ENCODE measurements at places on chromosomes 13 and 19.
A peak's percentile ranks its signal among the peaks of the same experiment; 100 is the strongest.

- no peak for DNase-seq
Measured at GRCh38 chr19:53849237-53849676, 18.4 kb upstream of the MYADM start.

- DNase-seq, result no peak
Measured at GRCh38 chr13:83220241-83220640, 662.0 kb downstream of the SLITRK1 start.

DNA sequence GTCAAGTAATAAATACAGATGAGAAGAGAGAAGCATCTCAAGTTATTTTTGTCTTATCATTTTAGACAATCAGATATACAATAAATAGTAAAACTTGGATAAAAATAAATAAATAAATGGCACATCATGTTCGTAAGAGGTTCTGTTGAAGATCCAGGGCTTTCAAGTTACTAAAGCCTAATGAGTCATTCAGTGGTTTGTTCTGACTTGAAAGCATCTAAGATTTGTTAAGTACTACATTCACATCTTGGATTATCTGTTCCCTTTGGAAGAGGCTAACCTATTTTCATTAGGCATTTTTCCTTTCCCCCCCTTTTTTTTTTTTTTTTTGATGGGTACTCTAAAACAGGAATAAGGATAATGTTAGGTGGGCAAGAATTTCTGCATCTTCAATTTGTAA is 429.3 kb downstream of the PCDH20 start:
- no peak for DNase-seq

GRCh38 chr13:77514336-77514726 is 21.2 kb upstream of the SCEL start:
- no peak for DNase-seq

- peak; percentile 91 for DNase-seq
Measured at GRCh38 chr19:46753420-46754155, 7.3 kb upstream of the STRN4 start.

DNA sequence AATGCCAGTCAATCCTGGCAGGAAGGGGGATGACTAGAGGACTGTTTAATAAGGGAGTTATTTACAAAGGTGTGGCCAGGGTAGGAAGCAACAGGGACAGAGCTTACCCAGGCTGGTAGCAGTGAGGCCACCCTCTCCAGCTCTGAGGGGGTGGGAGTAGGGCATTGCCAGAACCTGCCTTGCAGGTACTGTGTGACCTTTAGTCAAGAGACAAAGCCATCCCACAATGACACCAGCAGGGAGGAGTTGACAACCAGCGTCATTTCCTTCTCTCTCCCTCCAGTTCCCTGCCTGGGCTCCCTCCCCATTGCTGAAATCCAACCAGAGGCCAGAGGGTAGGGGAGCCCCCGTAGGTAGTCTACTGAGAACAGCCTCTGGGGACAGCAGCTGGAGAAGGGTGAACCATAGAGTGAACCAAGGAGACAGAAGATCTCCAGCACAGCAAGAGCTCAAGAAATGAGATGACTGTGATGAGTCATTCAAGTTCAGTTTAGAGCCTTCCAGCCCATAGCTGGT is 33.3 kb upstream of the SPATA13 start:
- DNase-seq, result no peak

GRCh38 chr19:8332976-8333766 is 9.9 kb downstream of the KANK3 start:
- DNase-seq, result no peak

DNA sequence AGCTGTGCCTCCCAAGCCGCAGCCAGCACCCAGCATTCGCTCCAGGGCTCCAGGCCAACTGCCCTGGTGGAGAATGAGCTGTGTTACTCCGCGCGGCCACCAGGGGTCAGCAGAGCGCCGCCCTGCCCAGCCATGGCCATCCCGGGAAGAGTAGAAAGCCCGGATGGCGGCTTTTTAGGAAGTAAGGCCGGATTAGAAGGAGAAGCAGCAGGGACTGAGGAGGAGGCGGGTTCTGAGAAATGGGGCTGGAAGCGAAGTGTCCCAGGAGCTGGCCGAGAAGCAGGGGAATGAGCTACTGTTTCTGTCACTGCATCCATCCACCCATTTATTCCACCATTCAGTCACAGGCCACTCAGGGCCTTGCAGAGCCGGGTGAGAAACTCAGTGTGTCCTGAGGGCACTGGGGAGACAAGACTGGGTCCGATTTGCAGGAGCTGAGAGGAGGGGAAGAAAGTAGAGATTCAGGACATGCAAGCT is 6.6 kb upstream of the NPAS1 start:
- peak; percentile 57 for DNase-seq

GRCh38 chr13:57583529-57583928 is 48.0 kb upstream of the PCDH17 start:
- DNase-seq, result no peak

GRCh38 chr13:96816874-96817273 is 177.4 kb downstream of the OXGR1 start:
- no peak for DNase-seq

DNA sequence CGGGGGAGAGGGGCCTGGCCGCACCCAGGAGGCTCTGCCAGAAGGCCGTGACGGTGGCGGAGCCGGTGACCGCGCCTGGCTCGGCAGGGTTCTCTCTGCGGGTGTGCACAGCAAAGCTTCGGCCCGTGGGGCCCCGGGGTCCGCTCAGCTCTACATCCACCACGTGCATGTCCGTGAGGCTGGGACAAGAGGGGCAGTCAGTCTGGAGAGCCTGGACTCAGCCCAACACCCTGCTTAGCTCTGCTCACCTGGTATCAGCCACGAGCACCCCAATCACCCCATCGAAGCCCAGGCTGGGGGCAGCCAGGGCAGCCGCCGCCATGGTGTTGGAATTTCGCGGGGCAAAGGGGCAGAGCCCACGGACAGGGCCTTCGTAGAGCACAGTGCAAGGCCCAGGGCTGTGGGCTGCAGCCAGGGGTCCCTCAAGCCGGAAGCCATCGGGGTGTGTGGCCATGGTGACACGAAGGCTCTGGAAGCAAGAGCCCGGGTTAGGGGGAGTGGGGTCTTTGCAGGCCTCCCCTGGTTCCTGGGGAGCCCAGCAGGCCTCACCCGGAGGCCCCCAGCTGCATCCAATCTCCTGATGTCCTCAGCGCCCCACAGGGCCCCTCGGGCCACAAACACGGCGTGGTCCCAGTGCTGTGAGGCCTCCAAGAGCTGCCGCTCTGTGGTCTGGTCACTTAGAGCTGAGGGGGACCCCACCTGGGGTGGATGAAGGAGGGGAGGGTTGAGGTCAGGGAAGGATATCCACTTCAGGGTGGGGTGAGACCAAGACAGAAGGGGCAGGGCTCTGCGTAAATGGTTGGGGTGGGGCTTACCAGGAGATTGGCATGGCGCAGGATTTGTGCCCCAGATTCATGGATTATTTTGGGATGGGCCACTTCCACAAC is 1.4 kb downstream of the ASPDH start:
- DNase-seq, result no peak

GRCh38 chr13:29993196-29993595 is 142.8 kb upstream of the UBL3 start:
- no peak for DNase-seq

- DNase-seq, result no peak
Measured at GRCh38 chr19:31307071-31307669, 42.1 kb downstream of the TSHZ3 start.

- DNase-seq, result no peak
Measured at GRCh38 chr13:67134417-67135129, 95.6 kb downstream of the PCDH9 start.

DNA sequence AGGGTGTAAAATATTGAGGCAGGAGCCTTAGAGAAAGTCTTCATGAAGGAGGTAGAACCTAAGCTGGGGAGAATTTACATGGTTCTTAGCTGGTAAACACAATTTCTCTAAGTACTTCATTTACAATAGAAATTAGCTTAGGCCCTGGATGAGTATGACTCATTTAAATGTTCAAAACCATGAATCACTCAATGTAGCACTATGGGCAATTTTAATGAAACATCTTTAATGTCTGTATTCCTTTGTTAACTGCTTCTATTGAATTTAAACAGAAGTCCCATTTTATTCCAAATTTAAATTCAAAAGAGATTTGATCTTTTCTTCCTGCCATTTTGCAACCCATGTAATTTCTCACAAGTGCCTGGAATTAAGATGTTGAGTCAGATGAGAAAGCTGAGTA is 252.1 kb downstream of the RFC3 start:
- no peak for DNase-seq

GRCh38 chr13:110376120-110376519 is 69.0 kb downstream of the COL4A2 start:
- no peak for DNase-seq

DNA sequence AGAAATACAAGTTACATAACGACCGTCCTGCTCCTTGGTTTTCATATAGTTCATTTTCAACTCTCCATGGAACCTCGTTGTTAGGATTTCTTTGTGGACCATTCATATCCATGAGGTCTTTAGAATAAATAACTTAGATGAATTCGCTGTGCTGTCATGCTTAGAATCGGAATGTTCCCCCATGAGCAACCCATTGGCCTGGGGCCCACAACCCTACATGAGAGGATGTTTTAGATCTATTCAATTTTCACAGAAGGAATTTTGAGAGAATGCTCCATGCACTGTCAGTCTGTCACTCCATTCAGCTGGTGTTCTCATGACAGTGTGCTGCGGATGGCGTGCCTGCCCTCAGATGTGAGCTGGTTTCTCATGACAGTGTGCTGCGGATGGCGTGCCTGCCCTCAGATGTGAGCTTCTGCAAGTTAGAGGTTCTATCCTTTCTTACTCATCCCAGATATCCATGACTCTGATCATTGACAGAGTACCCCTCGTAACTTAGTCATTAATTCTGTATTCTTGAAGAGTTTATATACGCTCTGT is 1193.1 kb downstream of the EFNB2 start:
- DNase-seq, result no peak

DNA sequence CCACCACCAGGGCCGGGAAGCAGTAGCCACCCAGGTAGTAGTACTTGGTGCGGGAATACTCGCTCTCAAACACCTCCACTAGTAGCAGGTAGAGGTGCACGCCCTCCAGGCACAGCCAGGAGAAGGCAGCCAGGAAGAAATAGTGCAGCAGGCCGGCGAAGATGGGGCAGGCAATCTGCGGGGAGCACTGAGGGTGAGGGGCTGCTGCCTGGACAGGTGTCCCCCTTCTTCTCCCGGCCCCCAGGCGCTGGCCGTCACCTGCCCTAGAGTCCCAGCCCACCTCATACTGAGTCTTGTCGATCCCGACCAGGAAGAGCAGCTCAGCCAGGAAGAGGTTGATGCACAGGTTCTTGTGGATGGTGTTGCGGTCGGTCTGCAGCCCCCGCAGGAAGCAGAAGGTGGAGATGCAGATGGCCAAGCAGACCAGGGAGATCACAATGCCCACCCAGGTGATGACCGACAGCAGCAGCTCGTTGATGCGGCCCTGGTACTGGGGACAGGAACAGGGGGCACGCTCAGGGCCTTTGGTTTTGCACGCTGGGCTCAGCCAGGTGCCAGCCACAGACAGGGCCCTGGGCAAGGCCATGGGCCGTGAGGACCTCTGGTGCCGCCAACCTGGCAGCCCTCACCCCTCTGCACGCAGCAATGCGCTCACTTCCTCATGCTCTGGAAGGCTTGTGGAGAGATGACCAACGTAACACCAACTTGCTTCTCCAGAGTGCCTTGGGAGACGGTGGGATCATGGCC is 20.8 kb upstream of the ASF1B start:
- DNase-seq, result no peak

GRCh38 chr13:113171250-113172125 is 13.0 kb downstream of the PROZ start:
- no peak for DNase-seq

DNA sequence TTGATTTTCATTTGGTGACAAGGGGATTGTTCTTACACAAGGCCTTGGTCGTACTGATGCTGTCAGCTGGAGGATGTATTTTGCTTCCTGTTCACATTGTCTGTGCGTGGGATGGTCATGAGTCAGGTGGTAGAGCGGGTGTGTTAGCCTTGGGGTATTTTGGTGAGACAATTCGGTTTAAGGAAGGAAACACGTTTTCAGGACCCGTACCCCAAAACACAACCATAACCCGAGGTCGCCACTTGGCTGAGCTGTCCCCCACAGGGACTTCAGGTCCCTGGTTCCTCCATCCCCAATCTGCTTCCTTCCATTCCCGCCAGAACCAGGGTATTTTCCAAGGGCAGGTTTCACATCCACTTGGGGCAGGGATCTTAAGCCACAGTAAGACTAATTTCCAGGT is 15.0 kb downstream of the MYO9B start:
- no peak for DNase-seq

DNA sequence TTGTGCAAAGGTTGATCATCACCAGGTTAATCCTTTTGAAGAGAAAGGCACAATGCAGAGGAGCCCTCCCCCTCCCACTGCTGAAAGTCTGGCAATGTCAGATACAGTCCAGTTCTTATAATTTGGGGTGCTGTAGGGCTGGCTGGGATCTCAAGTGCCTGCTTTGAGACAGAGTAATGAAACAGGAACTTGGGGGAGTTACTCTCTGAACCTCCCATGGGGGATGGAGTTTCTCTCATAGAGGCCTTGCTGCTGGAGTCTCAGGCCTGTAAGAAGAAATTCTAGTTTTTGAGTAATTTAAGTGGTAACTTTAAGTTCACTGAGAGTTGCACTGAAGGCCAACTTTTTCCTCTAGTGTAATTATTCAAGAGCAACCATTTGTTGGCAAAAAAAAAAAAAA is 410.5 kb downstream of the KCNRG start:
- no peak for DNase-seq

GRCh38 chr13:110820322-110820721 is 94.5 kb downstream of the ANKRD10 start:
- DNase-seq, result no peak

GRCh38 chr19:28508666-28509065 is 704.3 kb downstream of the UQCRFS1 start:
- no peak for DNase-seq

DNA sequence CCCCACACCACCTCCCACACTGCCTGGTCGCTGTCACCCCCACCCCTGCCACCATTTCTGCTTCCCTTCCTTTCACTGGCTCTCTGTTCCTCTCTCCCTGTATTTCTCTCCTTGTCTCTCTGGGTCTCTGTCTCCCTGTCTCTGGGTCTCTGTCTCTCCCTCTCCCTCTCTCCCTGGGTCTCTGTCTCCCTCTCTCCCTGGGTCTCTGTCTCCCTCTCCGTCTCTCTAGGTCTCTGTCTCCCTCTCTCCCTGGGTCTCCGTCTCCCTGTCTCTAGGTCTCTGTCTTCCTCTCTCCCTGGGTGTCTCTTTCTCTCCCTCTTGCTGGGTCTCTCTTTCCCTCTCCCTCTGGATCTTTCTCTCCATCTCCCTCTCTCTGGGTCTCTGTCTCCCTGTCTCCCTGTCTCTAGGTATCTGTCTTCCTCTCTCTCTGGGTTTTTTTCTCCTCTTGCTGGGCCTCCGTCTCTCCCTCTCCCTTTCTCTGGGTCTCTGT is 21.6 kb downstream of the KLHL26 start:
- DNase-seq, result no peak

DNA sequence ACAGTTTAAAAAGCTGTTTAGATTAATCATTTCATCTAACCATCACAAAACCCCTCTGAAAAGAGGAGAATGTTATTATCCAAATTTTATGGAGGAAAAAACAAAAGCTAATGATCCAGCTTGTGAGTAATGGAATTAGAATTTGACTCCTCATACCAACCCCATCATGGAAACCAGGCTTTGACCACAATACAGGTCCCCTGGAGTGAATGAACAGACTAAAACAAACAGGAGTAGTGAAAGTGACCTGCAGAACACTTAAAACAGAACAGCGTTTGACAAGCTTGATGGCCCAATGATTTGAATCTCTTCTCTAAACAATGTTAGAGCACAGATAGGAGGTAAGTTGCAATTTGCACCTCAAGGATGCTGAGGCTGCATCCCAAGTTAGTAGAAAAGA is 230.0 kb downstream of the DCT start:
- no peak for DNase-seq

- DNase-seq, result no peak
Measured at GRCh38 chr19:33252418-33252962, 26.8 kb upstream of the SLC7A10 start.

GRCh38 chr19:31118287-31118955 is 230.8 kb downstream of the TSHZ3 start:
- no peak for DNase-seq

All from NCI-H2171 (cell line).